AG04450 (cell line): ENCODE measurements at places on chromosomes 6 and 20.

DNA sequence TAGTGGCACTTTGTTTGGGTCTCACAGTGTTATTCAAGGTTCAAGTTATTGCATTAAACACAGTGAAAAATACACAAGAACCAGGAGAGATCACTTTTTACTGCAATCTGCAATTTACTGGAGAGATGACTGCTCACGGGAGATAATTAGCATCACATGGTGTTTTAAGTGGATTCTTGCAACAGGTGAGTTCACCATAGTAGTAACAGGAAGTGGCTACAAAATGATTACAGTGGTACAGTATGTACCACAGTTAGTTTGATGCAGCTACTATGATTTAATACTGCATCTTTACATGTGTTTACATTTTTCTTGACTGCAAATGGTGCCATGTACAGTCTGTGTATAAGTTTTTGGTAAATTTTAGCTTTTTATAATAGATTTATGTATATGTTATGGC lies 96.5 kb upstream of the SCP2D1 start:
- DNase-seq: no peak

DNA sequence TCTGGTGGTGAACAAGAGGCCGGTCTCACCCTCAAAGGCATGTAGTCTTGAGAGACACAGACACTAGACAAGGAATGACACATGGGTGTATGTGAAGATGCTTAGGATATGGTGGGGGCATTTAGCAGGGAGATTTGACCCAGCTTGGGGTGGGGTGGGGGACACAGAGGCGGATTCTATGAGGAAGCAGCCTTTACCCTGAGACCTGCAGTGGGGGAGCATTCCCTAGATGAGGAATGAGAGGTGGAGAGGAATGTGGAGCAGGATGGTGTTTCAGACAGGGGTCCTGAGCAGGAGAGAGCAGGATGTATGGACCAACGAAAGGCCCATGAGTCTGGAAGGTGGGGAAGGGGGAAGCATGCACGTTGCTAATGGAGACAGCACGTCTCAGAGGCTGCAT lies 57.8 kb downstream of the PHACTR3 start:
- DNase-seq: no peak

GRCh38 chr6:9205645-9206044 lies 770.3 kb upstream of the SLC35B3 start:
- DNase-seq: no peak

DNA sequence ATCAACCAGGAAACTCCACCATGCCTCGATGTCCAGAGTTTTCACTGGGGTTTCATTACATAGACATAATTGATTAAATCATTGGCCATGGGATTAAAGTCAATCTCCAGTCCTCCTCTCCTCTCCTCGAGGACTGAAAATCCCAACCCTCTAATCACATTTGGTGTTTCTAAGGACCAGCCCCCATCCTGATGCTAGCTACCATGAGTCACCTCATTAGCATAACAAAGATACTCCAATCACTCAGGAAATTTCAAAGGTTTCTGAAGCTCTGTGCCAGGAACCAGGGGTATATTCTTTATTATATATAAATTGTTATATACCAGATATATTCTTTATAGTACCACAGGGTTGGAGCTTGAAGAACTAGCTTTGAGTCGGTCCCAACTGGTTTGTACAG lies 212.9 kb upstream of the PRND start:
- no peak for DNase-seq

GRCh38 chr6:88105741-88106340 lies 58.2 kb downstream of the SPACA1 start:
- no peak for DNase-seq

DNA sequence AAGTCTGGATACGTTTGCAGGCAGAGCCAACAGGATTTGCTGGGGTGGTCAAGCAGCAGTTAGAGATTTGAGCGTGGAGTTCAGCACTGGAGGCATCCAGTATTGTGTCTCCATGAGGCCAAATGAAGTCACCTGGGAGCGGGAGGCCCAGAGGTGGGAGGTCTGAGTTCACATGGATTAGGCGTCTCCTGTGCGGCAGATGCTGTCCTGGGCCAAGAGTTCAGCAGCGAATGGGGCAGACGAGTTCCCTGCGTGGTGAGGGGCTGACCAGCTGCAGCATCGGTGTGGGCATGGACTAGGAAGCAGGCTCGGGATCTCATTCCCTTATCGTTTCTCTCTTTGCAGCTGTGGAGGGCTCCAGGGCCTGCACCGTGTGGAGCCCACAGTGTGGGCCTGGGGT lies 66.2 kb downstream of the BCAS4 start:
- no peak for DNase-seq

- DNase-seq: no peak
These were observed 137.1 kb downstream of the CDC5L start for GRCh38 chr6:44524476-44525227.

- DNase-seq: peak; percentile 63
These were observed 61.7 kb upstream of the EMILIN3 start for GRCh38 chr20:41428285-41428684.

DNA sequence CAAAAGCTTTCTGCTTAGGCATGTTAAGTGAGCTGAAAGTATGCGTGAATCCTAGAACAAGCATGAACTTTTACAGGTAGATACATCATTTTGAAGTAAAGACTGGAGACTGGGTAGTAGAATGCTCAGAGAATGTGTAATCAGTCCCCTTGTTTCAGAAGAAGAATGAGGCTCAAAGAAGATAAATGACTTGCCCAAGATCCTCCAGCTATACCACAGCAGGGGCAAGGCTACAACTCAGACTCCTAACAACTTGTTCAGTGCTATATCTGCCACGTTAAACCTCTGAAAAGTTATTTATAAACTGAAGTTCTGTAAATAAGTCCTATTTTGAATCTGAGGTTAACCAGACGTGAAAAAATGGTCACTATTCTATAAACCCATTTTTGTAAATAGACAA lies 2.9 kb downstream of the RIPOR2 start:
- no peak for DNase-seq

GRCh38 chr6:7468382-7469081 lies 72.9 kb upstream of the DSP start:
- no peak for DNase-seq

DNA sequence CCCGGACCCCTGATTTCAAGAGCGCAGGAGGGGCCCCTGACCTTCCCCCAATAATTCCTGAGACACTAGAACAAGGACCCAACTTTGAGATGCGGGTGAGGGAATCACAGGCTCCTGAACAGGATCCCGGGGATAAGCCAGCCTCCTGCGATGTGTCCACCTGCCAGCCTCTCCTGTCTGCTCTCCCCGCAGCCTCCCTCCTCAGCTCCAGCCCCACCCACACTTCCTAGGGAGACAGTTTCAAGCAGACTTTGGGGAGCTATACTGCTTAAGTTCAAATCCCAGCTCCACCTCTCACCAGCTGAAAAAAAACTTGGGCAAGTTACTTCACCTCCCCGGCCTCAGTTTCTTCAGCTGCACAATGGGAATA lies 50.8 kb downstream of the GRM4 start:
- DNase-seq: no peak

GRCh38 chr6:71277926-71278600 lies 10.5 kb upstream of the OGFRL1 start:
- DNase-seq: no peak

- DNase-seq: no peak
These were observed 87.5 kb downstream of the ZFP64 start for GRCh38 chr20:52103913-52104545.

DNA sequence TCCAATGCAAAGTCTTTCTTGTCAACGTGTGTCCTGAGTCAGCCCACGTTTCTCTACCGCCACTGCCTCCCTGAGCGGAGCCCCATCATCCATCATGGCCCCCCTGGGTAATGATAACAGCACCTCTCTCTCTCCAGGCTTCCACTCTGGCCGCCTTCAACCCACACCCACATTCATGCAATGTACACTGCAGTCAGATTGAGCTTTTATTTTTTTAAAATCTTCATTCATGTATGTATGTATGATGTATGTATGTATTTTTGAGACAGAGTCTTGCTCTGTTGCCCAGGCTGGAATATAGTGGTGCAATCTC lies 245.2 kb downstream of the PREX1 start:
- no peak for DNase-seq

DNA sequence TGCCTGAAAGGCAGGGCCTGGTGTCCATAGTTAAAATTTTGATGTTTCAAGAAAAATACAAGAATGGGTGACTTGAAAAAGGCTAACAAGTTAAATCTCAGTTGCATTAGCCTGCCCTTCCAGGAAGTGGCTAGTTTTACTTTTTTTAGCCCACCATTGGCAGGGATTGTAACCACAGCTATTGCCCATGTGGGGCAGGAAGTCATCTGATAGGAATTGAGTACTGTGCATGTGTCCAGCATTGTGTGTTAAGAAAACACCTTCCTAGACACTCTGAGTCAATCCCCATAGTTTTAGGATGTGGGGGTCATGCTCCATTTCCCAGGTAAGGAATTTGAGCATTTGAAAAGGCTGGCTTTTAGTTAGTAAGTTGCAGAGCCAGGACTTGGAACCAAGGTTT lies 26.9 kb downstream of the LYRM2 start:
- DNase-seq: no peak

DNA sequence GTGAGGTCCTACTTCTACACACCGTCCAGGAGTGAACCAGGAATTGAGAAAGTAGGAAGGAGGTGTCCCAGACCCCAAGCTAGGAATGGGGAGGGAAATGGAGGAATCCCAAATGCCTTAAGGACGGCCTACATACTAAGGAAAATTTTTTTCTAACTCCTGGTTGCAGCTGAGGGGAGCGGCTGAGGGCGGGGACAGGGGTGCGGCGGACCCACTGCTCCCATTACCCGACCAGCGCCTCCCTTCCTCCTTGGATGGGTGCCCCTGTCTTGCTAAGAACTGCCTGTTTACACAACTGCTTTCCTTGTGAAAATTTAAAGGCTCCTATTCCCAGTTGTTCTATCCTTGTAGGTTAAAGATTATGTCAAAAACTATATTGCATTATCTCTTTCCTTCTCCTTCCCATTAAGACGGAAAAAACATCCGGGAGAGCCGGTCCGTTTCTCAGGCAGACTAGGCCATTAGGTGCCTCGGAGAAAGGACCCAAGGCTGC lies 699 bp upstream of the HSPA1B start:
- no peak for DNase-seq

DNA sequence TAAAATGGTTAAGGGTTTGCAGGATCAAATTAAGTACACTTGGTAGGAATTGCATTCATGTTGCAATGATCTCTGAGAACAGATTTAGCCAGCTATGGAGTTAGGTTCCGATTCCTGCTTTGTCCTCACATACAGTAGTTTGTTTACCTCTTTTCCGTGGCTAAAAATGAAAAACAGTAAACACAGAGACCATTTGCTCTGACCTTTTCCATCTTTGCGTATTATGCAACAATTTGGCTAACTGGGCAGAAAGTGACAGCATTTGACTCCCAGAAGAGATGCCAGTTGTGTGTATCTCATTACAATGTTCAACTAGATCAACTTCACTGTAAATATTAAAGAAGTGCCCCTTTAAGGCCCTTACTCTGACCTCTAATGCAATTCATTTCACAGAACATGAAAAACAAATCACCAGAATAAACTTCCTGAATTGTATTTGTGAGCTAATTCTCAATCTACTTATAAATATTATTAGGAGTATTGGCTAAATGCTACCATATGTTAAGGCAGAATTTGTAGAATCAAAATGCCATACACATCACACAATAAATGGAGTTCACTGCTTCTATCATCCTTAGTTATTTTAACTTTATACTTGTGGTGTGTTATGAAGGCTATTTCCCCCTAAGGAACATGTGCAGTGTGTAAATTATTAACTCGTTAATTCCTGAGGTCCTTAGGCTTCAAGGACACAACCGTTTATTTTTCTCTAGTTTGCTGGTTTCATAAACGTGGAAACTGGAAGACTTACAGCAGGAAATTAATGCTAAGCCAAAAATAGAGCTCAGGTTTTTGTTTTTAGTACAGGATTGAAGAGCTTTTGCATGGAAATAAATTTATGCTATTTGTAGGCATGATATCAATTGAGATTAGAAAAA lies 380.7 kb upstream of the CITED2 start:
- no peak for DNase-seq

GRCh38 chr6:17042422-17043147 lies 59.3 kb upstream of the STMND1 start:
- DNase-seq: no peak

GRCh38 chr6:73074175-73074574 lies 151.1 kb downstream of the KHDC1L start:
- peak; percentile 33 for DNase-seq

DNA sequence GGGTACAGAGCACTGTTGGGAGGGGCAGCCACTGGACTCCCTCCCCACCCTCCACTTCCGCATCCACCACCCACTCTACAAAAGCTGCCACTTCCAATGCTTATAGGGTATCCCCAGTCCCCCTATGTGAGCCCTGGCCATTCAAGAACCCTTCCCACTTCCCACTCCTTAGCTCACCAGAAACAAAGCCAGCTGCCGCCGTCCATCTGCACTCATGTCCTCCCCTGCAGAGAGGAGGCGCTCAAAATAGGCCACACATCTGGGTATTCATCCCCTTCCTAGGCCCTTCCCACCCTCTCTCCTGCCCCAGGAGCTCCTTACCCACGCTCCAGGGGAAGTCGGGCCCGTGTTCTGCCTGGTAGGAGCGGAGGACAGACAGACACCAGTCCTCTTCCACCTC lies 6.5 kb upstream of the LY6G5C start:
- no peak for DNase-seq

- no peak for DNase-seq
These were observed 79.1 kb downstream of the LRRC1 start for GRCh38 chr6:53873922-53874321.

DNA sequence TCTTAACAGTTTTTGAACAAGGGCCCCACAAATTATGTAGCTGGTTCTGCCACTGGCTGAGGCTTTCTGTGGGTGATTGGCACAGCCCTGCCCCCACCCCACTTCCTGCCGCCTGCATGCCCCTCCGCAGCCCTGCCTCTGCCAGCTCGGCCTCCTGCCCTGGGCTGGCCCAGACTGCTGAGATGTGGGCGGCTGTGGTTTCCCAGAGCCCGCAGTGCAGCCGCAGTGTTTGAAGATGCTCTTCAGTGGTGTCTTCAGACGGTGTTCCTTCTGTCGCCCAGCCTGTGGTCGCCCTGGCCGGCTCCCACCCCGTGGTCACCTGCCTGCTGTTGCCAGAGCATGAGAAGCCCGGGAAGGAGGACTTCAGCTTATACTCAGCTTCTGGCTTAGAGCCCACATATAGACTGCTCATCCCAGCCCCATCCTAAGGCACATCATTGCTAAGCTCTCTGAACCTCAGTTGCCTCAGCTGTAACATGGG lies 154.3 kb downstream of the VEGFA start:
- no peak for DNase-seq

GRCh38 chr6:75759207-75759606 lies 10.2 kb downstream of the MYO6 start:
- DNase-seq: no peak
